ENCODE measurements at places on chromosomes 13 and 19.

DNA sequence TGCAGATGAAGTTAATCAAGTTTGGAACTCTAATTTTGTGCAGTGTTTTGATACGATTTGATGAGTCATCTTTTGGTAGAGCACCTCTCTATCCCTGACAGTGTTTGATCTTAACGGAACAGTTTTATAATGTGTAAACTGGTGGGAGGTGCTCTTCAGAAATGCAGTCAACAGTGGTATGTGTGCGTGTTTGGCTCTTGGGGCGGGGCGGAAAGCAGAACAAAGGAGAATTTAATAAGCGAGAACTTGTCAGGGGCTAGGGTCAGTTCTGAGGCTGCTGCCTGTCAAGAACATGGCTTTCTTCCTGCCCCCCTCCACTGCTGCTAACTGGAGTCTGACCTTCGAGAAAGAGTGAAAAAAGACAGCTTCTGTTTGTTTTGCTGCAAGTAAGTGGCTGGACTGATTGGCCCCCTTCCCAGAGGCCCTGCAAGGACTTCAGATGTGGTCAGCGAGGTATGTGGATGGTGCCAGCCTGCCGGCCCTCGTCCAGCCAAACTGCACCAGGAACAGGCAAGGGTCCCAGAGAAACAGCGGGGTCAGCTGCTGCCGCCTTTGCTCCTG, 40.8 kb downstream of the BBC3 start:
- no peak for DNase-seq

GRCh38 chr19:16115301-16116039, 3.8 kb downstream of the RAB8A start:
- DNase-seq: no peak

DNA sequence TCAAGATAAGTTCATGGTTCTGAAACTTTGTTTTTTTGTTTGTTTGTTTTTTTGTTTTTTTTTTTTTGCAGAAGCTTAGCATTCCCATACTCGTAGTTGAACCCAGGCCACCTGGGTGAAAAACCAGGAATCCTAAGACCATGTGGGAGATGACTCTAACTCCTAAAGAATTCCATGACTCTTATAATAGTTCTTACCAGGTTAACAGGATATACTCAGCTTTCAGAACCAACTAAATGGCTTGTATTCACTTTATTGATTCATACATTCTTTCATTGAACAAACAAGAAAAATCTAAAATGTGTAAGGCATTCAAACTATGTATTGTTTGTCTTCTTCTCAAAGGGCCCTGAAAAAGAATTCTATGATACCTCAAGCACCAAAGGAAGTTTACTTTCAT, 40.5 kb upstream of the KLF5 start:
- no peak for DNase-seq

DNA sequence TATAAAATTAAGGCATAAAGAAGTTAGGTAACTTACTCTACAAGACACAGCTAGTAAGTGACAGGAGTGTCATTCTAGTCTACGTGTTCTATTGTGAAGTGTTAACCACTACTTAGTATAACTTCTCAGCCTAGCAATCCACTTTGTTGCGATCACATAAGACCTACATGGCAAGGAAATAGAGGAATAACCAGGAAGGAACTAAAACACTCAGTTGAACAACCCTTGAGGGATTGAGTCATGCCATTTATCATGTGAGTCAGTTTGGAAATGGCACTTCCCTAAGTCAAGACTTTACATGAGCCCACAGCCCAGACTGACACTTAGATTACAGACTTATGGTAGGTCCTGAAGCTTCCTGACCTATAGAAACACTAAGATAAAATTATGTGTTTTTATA, 279.5 kb upstream of the PCDH20 start:
- DNase-seq: no peak

DNA sequence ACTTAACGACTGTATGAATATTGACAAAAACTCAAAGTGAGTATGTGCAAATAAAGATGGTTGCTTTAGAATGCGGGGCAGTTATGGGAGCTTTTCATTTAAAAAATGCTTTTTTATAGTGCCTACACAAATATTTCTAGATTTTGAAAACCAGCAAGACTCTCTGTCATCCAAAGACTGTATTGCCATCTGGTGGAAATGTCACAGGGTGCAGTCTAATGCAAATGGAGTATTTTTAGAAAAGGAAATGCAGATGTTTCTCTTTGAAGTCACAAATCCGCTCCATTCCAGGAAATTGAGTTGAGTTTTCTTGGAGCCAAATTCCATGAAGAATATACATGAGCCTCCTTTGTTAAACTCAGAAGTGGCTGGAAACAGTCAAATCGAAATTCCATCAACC, 2.3 kb upstream of the C1QTNF9B start:
- no peak for DNase-seq

GRCh38 chr19:58409010-58409790, 751 bp downstream of the ZNF584 start:
- no peak for DNase-seq

DNA sequence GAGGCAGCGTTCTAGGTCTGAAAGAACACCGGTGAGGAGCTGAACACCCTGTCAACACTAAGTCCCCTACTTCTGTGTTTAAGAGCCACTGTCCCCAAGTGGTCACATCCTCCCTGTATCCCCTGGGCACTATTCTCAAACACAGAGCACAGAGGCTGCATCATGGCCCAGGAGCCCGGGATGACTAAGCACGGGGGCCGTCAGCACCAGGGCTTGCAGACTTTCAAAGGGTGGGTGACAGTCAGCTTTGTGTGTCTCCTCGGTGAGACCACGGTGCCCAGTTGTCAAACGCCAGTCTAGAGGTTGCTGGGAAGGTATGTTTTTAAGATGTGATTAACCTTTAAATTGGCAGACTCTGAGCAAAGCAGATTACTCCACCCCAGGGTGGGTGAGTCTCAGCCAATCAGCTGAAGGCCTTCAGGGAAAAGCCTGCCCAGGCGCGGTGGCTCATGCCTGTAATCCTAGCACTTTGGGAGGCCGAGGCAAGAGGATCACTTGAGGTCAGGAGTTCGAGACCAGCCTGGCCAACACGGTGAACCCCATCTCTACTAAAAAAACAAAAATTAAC, 8.0 kb downstream of the MAP2K2 start:
- DNase-seq: no peak

Data from GM12864 (cell line).